Fibroblast of the conjunctiva (primary cell): ENCODE measurements at places on chromosomes 11 and 22.

- no peak for DNase-seq
Observed at GRCh38 chr11:13294771-13295579, 17.4 kb downstream of the BMAL1 start.

DNA sequence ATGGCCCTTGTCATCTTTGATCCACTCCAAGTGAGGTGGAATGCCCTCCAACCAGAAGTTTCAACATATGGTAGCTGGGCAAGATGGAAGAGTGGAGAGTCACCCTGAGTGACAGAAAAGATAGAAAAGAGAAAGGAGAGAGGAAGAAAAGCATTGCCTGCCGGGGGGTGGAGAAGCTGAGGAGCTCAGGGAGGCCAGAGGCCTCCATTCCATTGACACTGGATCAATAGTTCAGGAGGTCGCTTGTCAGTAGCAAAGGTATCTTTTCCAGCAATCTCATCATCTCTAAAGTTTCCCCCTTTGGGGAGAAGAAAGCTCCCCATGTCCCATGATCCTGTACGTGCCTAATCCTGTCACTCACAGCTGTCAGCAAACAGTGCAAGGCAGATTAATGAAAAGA lies 6.7 kb upstream of the C1QTNF6 start:
- DNase-seq: no peak

DNA sequence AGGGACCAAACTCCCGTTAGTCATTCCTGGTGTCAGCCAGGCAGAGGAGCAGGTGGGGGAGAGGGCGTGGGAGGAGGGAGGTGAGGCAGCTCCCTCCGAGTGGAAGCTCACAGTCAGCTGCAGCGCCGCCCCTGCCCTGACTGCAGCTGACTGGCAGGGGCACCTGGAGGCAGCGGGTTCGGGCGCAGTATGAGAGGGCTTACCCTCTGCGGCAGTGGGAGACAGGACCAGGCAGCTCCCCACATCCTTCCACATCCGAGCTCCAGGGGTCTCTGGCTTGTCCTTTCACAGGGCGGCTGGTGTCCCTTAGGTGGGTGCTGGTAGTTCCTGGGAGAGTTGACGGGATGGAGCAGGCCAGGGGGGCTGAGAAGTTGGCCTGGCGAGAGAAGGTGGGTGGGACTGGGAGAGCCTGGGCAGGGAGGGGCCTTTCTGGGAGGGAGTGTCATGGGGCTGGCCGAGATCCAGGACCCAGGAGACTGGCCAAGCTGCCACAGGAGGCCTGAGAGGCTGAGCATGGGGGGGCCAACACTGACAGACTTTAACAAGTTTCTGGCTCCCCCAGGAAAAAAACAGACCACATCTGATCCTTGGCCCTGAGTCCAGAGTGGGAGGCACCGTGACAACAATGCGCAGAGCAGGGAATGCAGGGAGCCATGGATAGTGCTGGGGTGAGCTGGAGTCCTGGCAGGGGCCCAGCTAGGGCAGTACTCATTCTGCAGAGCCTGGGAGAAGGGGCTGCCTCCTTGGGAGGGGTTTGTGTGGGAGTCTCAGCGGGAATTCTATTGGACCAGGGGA lies 4.9 kb downstream of the ADORA2A start:
- peak; percentile 22 for DNase-seq

DNA sequence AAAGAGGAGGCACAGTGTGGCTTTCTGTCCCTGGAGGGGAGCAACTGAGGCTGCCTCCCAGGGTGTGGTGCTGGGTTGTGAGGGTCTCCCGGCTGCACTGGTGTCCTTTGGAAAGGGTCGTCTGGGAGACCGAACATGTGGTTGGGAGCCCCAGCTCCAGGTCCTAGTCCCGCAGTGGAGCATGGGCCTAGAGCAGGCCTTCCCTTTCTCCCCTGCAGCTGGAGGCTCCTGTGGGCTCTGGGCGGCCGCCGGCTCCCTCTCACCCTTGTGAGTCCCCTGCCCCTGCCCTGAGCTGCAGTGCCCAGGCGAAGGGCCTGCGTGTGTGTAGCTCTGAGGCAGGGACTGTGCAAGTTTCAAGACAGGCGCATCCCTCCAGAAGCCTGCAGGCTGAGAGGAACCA lies 1492.7 kb downstream of the BRD1 start:
- no peak for DNase-seq

GRCh38 chr11:42647993-42648392 lies 663.8 kb upstream of the API5 start:
- DNase-seq: no peak

GRCh38 chr11:107043242-107044006 lies 25.1 kb upstream of the GUCY1A2 start:
- peak; percentile 33 for DNase-seq

DNA sequence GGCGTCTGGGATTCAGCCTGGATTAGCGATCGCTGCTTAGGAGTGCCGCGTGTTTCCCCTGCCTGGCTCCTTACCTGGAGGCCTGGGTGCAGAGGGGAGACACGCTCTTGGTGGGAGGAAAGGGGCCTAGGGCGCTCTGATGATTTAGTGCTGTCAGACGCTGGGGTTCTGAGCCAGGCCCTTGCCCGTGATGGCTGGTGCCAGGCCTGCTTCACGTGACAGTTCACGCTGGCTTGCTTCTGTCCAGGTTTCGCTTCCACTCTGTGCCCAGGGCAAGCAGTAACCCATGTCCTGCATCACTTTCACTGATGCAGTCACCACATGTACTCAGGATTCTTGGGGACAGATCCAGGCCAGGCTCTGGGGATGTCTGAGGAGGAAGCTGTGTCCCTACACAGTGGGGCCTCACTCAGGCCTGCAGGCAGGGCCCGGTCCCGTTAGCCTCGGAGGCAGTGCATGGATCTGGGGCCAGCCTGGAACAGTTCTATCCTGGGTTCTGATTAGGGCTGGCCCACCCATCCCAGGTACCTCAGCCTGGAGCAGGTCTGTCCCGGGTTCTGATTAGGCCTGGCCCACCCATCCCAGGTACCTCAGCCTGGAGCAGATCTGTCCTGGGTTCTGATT lies 1220.9 kb downstream of the BRD1 start:
- no peak for DNase-seq

- DNase-seq: no peak
Observed at GRCh38 chr22:30047364-30047738, 32.9 kb upstream of the HORMAD2 start.

DNA sequence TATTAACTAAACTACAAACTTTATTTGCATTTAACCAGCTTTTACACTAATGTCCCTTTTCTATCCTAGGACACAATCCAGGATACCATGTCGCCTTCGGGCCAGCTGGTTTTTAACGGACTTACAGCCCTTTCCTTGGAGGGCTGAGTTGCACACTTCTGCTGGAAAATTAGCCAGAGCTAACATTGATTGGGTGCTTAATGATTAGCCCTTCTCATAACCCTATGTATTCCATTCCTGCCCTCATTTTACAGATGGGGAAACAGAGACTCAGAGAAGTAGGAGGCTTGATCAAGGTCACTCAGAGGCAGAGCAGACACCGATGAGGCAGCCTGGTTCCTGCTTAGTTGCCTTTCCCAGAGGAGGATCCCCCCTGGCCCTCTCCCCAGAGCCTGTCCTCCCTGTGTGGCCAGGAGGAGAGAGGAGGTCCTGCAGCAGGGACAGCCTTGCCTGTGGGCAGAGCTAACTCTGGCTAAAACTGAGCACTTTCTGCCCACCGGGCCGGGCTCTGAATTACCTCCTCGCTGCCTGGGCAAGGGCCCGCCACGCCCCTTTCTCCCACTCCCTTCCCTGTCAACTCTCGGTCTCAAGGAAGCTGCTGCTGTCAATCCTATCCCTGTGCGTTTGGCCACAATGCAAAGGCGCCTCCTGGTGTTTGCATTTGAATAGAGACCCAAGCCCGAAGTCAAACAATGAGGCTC lies 59.6 kb upstream of the PAX6 start:
- peak; percentile 18 for DNase-seq

DNA sequence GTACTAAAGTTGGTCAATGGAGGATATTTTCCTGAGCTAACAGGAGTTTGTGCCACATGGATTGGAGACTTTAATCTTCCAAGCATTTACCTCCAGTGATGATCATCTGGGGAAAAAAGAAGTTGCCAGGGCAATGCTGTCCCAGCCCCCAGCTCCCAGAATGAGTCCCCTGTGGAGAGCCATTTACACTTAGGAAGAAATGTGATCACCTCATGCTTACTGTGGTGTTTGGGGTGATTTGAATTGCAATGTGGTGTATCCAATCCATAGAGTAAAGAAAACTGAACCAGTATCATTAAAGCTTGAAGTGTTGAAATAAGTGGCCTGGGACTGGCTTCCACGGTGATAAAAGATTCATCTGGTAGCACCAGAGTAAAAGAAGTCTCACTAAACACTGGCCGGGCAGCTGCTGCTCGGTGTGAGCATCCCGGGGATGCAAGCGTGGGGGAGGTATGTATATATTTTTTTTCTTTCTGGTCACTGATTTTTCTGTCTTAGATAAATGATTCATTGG lies 117.2 kb upstream of the NTM start:
- no peak for DNase-seq

DNA sequence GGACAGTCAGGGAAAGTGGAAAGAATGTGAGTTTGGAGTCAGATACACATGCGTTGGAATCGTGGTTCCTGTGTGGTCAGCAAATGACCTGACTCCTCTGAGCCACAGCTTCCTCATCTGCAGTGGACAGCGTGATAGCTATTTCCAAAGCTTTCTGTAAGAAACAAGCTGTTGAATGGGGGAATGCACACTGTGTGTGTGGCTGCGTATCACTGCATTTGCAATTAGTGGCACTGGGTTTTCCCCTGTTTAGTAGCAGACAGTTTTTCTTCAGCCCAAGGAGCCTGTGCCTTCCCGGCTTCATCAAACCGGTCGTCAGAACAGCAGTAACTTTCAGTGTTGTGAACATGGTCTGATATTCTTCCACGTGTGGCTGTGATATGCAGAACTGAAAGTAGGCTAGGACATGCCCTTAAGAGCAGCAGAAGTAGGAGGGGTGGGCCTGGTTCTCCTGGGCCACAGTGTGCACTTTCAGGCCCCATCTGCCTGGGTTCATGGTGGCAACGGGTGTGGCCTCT lies 121.5 kb downstream of the RRAS2 start:
- no peak for DNase-seq

DNA sequence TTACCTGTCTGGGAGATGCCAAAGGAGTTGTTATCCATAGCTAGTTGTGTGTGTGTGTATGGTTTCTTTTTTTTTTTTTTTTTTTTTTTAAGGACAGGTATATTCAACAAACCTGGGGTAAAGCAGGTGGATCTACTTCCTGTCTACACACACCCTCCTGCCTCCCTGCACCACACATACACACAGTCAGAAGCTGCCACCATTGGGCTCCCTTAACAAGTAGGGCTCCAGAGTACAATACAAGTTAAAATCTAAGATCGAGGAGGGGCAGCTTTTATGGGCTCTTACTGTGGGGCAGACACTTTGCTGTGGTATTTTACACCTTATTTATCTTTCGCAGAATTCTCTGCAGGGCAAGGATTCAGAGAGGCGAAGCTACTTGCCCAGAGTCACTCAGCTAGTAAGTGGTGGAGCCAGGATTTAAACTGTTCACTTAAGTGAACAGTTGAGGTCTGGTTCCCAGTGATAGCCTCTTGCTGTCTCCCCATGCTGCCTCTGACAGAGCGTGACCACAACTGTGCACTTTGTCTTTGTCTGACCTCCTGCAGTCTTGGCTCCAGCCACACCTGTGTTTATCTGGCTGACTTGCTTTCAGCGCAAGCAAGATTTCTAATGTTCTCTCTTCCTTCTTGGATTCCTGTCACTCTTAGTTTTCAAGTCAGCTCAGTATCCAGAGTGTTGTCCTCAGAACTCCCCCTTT lies 135.0 kb downstream of the CSNK2A3 start:
- no peak for DNase-seq

DNA sequence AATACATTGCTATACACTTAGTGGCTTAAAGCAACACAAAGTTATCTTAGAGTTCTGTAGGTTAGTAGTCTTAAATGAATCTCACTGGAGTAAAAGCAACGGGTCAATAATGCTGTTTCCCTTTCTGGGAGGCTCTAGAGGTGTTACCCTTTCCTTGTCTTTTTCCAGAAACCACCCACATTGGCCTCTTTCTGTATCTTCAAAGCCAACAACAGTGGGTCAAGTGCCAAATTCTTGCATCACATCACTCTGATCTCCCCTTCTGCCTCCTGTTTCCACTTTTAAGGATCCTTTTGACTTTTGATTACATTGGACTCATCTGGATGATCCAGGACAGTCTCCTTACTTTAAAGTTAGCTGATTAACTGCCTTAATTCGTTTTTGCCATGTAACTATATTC lies 93.6 kb downstream of the DDX10 start:
- DNase-seq: no peak
